Astrocyte of the hippocampus (primary cell): ENCODE measurements at places on chromosomes 5 and 9.

- no peak for DNase-seq
These were observed 401.1 kb downstream of the EFNA5 start for GRCh38 chr5:107269678-107270077.

GRCh38 chr9:96680812-96681499 is 25.8 kb upstream of the PRXL2C start:
- DNase-seq = no peak

DNA sequence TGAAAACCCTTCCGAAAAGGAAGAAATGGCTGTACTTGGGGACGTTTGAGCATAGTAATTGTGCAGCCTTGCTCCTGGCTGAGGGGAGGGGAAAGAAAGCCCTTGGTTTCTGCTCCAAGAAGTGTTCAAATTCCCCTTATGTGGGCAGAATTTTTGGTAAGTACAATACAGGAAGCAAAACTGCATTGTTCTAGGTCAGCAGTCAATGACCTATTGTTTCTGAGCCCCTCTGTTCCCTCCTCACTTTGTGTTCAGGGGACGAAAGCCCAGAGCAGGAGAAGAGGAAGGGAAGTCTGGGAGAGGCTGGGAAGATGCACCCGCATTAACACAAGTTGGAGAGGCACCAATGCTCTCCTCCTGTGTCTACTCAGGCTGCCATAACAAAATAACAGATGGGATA is 11.9 kb downstream of the BASP1 start:
- no peak for DNase-seq

- no peak for DNase-seq
These were observed 91.1 kb upstream of the CACNA1B start for GRCh38 chr9:137786511-137786920.

- peak; percentile 76 for DNase-seq
These were observed 68.7 kb upstream of the ZNF618 start for GRCh38 chr9:113807173-113808061.

DNA sequence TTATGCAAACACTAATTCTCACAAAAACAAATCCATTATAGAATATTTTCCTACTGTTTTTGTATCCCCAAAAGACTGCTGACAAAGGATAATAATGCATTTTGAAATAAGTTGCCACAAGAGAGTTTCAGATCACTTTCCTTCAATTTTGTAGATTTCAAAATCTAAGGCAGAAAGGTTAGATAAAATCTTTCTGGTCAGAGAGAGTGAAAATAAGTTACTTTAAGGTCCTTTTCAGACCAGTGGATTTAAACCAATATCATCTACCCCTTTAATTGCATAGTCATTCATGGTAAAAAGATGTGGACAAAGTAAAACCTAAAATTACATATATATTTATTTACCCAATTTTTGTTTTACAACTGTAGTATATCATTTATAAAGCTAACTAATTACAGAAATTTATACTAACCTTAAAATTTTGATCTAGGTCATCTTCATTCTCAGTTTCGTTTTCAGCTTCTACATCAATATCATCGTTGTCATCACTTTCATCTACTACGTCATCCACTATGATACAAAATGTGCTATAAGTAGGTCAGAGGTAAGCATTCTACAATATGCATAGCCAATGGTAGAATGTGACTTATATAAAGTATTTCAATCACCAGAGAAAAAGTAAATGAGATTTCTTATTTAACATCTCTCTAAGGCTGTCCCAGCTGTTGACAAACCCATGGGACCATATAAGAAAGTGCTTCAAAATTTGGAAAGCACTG is 95.7 kb downstream of the AGTPBP1 start:
- DNase-seq = no peak

DNA sequence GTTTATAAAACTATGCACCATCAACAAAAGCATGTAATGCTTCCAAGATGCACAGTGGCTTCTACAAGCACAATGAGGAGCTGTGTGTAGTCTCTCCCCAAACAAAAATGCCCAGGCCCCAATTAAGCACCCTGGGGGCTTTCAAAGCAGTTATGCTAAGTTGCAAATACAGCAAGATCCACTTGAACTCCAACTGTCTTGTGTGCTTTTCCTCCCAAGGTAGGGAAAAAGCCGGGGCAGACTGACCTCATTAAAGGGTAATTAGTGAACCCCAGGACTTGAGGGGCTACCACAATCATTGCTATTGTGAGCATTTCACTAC is 13.1 kb downstream of the ZNF608 start:
- no peak for DNase-seq

DNA sequence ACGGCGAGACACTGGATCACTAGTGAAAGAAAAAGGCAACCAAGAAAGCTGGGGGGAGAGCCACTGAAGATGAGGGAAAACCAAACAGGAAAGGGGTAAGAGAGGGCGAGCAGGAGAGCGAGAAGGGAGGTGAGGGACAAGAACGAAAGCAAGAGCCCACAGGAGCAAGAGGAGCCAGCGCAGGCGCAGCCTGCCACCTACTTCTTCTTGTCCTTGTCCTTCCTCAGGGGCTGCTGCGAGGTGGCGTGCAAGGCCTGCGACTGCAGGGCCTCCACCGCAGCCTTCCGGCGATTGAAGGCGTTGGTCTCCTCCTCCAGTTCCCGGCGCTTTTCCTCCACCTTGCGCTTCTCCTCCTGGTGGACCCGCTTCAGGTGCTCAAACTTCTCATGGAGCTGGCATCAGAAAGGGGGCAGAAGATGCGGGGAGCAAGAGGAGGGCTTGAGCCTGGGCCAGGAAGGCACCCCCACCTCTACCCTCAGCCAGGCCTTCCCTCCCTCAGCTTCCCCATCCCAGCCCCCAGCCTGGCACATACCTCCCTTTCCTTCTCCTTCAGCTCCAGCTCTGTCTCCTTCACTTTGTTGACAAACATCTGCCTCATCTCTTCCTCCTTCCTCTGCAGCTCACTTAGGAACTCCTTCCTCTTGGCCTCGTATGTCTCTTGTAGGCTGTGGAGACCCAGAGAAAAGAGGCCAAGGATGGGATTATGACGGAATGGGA is 13.5 kb downstream of the CCNI2 start:
- no peak for DNase-seq

DNA sequence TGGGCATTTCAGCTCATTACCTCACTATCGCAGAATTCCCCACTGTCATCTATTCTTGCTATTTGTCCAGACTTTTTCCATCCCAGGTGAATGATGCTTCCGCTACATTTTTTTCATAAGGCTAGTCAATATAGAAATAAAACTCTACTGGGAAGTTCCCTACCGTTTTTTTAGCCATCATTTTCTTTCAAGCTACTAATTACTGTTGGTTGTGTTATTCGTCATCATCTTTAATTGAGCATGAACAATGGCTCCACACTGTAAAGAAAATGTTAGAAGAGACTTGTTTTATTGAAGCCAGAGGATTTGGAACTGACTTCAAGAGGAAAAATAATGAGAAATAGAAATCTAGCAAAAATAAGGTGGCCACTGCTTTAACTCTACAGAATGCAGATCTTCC is 265.0 kb downstream of the ZNF608 start:
- no peak for DNase-seq
